ENCODE measurements at places on chromosomes 7 and 10. TPM values are rescaled to one million over a fixed set of nuclear protein-coding genes. Genes with fewer than 3 reads are reported as not detected.

- DNase-seq: no peak
These were observed 76.3 kb upstream of the CAMK2B start for GRCh38 chr7:44401692-44402091.

DNA sequence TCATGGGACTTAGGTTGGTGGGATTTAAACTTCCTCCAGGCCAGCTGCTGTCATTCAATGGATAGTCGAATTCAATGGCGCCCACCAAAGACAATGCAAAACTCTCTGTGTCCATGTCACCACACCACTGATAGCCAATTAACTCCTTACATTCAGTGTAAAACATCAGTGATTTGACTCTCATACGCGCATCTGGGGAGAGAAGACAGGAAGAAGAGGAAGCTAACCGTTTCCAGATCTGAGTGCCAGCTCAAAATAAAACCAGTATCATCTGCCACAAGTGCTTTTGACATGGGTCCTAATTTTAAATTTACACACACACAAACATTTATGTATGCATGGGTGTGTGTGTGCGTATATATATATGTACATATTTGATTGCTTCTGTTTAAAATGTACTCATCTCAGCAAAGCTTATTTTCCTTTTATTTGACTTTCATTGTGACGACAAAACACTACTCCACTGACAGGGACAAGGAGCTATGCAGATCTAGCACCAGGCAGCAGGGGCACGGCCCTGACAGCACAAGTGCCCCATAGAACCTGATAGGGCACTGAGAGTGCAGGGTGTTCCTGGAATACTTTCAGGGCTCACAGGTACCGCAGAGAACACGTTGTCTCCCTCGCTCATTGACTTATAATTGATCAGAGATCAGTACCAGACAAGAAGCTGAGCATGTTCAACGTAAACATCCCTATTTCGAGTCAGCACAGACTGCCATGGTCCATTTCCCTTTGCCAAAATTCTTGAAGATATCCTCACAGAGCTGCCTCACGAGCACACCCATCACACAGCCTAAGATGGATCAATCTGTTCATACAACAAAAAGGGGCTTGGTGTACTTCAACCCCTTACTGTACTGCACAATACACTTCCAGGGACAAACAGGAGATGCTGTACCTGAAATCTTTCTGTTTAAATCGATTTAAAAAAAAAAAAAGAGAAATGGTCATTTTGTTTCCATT lies 176.1 kb downstream of the COBL start:
- no peak for DNase-seq

- DNase-seq: no peak
These were observed 159.8 kb upstream of the STEAP1 start for GRCh38 chr7:89994483-89994882.

DNA sequence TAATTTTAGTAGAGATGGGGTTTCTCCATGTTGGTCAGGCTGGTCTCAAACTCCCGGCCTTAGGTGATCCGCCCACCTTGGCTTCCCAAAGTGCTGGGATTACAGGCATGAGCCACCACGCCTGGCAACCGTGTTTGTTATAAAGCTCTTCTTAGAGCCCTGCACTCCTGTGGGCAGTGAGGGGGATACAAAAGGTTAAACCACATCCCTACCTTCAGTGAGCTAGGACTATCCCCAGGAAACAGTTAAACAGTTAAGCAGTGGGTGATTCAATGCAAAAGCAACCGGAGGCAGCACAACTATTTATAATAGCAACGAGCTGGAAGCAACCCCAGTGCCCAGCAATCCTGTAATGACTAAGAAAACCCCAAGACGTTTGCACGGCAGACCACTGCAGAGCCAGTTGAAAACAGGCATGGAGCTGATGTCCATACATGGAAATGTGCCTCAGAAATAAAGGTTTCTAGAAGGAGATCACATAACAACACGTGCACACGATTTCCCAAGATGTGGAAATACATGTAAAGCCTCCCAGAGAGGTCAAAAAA lies 107.2 kb upstream of the LYZL2 start:
- peak; percentile 92 for DNase-seq

DNA sequence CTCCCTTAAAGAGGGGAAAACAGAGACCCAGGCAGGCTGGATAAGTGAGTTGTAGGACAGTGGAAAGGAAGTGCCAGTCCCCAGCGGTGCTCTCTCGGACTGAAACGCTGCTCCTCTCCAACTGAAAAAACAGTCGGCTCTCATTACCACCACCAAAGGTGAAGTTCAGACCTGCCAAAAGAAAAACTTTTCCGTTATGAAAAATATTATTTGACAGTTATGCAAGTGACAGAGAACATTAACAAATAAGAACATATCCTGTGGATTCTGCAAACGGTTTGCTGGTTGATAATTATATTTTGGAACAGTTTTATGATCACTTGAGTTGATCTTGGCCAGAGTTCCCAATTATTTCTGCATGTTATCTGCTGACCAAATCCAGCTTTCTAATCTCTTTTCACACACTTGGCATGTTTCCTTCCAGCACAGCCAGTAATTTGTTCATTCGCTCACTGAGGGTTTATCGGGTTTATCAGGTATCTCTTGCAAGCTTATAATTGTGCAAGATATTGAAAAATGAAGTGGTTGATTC lies 82.6 kb downstream of the PTPRE start:
- no peak for DNase-seq

GRCh38 chr7:130345136-130345535 lies 520 bp downstream of the CPA5 start:
- DNase-seq: no peak

- DNase-seq: no peak
These were observed 4.3 kb downstream of the CUBN start for GRCh38 chr10:17125206-17125893.

The DDC gene
- not detected for total RNA-seq

The COL26A1 gene
- not detected for total RNA-seq
